ENCODE measurements at places on chromosomes 1 and 21. TPM values are rescaled to one million over a fixed set of nuclear protein-coding genes. Genes with fewer than 3 reads are reported as not detected.

The TRPM2 gene
- under 0.01 TPM for total RNA-seq

The SLC37A1 gene
- total RNA-seq = 2.3 TPM

The SLC44A5 gene
- 0.15 TPM for total RNA-seq

The HCRTR1 gene
- not detected for total RNA-seq

The HUNK gene
- total RNA-seq = not detected

The SLAMF1 gene
- not detected for total RNA-seq

The DNAJC6 gene
- total RNA-seq = 0.83 TPM

The RBM15 gene
- total RNA-seq = 34.2 TPM

The RGSL1 gene
- total RNA-seq = not detected

The PTGFRN gene
- total RNA-seq = 82.7 TPM

Measured in smooth muscle cell of trachea (primary cell).